ENCODE measurements at places on chromosomes 5 and 9. TPM values are rescaled to one million over a fixed set of nuclear protein-coding genes. Genes with fewer than 3 reads are reported as not detected.

GRCh38 chr5:132887283-132887682, 13.8 kb downstream of the LEAP2 start:
- no peak for DNase-seq

GRCh38 chr5:36396640-36397039, 94.9 kb upstream of the RANBP3L start:
- DNase-seq = peak; percentile 55

DNA sequence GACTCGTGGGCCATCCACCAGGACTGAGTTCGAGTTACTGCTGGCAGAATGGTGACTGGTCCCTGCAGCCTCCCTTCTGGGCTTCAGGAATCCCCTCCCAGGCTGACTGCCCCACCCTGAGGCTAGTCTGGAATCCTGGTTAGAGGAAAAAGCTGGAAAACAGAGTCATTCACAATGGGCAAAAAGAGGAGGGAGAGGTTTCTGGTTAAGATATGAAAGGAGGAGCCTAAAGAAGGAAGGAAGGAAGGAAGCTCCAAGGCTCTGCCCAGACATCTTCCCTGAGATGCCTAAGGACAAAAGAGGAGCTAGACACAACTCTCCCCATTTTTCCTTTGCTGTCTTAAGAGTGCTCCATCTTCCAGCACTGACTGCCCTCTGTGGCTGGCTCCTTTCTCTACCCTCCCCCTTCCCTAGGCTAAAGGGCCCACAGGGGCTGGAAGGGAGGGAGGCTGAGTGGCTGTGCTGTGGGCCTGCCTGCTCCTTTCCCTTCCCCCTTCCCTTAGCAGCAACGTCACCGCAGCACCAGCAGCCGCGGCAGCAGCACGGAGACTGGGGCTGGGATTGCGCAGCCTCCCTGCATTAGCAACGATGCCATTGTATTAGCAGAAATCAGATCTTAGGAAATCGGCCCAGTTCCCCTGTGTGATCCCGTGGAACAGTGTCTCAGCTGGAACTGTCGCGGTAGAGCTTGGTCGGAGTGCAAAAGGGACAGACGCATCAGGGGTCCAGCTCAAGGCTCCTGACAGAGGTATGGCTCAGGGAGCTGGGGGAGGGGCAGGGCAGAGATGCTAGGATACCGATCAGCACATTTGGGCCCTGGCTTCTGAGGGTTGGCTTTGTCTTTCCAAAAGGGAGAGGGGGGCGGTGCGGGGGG, 48.7 kb downstream of the RUSC2 start:
- no peak for DNase-seq

DNA sequence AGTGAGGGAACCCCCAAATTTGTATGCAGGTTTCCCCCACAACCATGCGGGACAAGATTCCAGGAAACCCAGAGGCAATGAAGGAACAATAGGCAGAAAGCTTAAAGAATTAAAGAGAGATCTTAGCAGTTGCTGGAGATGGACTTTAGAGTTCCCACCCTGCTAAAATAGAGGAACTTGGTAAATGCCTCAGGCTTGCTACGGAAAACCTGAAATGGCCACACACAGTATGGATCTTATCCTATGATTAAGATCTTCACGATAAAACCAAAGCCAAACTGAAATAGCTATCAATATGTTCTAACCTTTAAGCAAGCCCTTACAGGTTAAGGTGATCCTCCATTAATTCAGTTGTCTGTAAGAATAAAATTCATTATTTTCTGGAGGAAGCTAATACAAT, 148.3 kb downstream of the RANBP17 start:
- DNase-seq = no peak

DNA sequence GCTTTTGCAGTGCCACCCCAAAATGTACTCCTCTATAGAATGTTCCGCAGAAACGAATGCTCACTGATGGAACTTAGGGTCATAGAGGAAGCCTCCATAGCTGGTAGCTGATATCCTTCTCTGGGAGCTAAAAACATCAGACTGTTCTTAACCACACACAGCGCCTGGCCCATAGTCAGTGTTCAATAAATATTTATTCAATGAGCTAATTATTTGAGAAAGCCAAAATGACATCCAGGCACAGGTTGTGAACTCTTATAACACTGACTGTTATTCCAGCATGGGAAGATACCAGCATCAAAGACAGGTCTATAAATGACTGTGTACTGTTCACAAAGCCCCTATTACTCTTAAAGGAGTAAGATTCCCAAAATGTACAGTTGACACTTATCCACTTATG, 12.9 kb downstream of the GDF9 start:
- no peak for DNase-seq

DNA sequence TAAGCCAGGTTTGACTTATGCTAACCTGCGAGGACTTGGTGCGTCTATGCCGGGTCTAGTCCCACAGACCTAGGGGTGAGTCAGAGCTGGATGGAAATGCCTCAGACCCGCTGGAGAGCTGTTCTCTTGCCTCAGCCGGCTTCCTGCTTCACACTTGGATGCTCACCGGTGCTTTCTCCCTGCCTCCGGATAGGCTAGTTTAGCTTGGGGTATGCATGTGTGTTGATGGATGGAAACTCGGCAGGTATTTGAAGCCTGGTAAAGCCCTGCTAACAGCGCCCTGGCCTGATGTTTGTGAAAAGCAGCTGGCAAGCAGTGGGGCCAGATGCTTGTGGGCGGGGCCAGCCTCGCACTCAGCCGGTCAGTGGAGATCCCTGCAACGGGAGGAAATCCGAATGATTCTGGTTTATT, 29.3 kb downstream of the PRRC2B start:
- DNase-seq = peak; percentile 84

- no peak for DNase-seq
Measured at GRCh38 chr5:96470785-96471184, 37.7 kb upstream of the PCSK1 start.

DNA sequence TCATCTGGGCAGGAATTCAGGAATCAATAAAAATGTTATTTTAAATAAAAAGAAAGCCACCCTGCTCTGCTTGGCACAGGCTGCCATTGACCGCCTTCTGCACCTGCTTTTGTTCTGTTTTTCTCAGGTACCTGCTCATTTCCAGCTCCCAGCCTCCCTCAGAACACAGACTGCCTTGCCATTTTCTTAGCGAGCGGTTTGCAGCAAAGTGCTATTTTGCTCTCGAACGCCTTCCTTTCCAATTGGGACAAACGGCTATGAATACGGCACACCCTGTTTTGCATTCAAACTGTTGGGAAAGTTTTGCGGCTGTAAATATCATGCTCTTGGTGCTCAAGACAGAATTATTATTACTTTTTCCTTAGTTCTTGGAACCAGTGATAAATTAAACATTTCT, 25.1 kb upstream of the FCN1 start:
- DNase-seq = no peak

GRCh38 chr5:167513381-167513780, 778.1 kb upstream of the WWC1 start:
- DNase-seq = no peak

HRCT1 gene
- 617 TPM for total RNA-seq

PDZD2 gene
- 0.13 TPM for total RNA-seq

DNA sequence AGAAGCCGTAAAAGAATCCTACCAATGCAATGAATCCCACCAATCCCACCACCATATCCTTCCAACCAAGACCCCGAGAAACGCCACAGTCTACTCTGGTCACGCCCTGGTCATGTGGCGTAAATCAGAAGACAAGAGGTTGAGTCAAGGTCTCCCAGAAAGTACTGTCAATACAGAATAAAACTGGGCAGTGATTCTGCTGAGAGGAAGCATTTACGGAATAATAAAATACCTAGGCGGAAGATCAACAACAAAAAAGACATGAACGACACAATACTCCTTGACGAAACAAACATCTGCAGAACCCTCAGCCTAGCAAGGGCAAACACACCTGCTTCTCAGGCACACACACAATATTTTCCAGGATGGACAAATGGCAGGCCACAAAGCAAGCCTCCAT, 62.8 kb downstream of the GOLM1 start:
- no peak for DNase-seq

DNA sequence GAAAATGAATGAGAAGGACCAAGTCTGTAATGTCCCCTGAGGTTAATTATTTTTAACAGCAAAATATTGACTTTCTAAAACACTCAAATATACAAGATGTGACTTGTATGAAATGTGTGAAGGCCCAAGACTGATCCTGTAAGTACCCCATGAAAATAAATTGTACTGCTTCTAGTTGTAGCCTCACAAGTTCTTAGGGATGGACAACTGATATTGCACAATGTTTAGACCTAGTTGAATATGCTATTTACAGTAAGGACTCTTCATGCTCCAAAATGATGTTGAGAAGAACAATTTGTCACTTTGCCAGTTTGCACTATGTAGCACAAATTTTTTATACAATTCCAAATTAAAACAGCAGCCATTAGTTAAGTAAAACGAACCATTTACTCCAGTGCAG, 139.7 kb upstream of the GDNF start:
- DNase-seq = no peak

- DNase-seq = no peak
Measured at GRCh38 chr5:1348986-1349245, 4.0 kb upstream of the CLPTM1L start.
